AG09309 (cell line): ENCODE measurements at places on chromosomes 12 and 14.

GRCh38 chr14:29608861-29609260 lies 318.8 kb downstream of the PRKD1 start:
- no peak for DNase-seq

DNA sequence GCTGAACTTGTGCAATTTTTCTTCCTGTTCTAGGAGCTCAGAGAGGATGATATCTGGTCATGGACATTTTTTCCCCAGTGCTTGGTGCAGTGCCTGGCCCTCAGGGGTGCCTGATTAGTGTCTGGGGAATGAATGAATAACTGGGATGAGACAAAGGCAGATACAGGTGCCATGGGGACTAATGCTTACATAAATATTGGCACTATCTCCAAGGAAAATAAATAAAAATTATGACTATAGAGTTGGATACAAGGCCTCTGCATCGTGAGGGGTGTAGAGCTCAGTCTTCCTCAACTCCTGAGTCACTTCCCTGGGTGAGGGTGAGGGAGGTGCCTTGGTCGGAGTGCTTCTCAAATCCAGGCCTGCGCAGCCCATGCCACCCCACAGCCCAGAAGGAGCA lies 188.6 kb downstream of the KCNA5 start:
- DNase-seq, result peak; percentile 28

GRCh38 chr14:51145246-51145645 lies 50.3 kb upstream of the TRIM9 start:
- DNase-seq, result no peak

- no peak for DNase-seq
Observed at GRCh38 chr12:92634202-92634601, 68.6 kb upstream of the PLEKHG7 start.

DNA sequence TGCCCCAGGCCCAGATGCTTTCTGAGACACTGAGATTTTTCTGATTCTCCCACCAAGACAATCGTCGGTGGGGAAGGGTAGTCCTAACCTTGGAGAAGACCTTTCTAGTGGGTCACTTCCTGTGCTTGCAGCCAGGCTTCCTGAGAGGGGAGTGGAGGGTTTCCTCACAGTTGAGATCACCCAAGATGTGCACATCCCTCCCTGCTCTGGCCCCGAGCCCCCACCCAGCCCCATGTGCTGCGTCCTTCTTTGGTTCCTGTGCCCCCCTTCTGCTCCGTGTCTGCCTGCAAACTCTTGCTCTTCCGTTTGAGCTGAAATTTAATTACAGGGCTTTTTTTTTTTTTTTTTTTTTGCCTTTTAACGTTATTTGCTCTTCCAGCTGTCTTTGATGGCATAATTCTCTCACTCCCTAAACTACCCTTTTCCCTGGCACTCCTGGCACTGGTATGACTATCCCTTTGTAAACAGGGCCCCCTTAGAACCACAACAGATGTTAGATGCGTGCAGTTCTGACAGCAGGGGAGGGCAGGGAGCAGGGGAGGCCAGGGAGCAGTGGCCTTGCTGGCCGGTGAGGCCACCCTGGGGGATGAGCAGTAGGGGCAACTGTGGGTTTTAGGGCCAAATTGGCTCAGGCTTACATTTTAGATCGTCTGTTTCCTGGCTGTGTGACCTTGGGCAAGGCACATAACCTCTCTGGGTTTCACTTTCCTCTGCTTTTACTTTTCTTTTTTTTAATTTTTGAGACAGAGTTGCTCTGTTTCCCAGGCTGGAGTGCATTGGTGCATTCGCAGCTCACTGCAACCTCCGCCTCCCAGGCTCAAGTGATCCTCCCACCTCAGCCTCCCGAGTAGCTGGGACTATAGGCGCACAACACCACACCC lies 144.5 kb downstream of the PHETA1 start:
- no peak for DNase-seq

DNA sequence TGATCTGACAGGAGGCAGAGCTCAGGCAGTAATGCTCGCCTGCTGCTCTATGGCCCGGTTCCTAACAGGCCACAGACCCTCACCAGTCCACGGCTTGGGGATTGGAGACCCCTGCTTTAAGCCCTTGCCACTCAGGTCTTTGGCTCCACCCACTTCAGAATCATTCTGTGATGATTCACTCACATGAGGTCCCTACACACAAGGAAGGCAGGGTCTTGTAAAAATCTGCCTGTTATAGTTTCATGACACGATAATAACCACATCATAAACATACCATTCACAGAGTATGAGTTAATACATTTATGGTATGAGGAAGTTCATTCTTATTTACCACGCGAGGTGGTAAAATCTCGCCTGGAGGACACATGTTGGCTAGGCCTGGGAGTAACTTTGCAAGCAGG lies 29.0 kb upstream of the MAX start:
- DNase-seq, result peak; percentile 90

GRCh38 chr12:58711974-58712373 lies 208.3 kb downstream of the LRIG3 start:
- peak; percentile 52 for DNase-seq

GRCh38 chr12:6361834-6362233 lies 13.5 kb downstream of the SCNN1A start:
- no peak for DNase-seq

DNA sequence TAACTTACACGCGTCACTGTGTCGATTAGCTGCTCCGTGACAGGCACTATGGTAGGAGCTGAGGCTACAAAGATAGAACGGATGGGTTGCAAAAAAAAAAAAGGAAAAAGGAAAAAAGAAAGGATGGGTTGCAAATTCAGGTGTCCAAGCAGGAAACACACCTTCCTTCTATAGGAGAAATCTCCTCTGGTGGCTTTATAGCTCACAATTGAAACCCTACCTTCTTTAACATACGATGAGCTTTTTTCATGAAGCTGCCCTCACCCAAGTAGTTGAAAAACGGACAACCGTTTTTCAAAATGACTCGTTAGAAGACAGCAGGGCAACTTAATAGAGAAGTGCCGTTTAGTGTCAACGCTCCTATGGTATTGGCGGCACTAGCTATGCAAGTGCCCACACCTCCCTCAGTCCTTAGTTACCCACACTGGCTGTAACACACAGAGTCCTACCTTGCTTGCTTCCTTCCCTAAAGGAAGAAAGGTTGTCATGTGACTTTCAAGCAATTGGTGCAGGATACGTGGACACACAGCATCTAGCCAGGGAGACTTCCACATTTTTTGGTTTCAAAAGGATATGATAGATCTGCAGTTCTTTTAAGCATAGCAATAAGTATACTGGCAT lies 682 bp upstream of the TRIP11 start:
- no peak for DNase-seq

DNA sequence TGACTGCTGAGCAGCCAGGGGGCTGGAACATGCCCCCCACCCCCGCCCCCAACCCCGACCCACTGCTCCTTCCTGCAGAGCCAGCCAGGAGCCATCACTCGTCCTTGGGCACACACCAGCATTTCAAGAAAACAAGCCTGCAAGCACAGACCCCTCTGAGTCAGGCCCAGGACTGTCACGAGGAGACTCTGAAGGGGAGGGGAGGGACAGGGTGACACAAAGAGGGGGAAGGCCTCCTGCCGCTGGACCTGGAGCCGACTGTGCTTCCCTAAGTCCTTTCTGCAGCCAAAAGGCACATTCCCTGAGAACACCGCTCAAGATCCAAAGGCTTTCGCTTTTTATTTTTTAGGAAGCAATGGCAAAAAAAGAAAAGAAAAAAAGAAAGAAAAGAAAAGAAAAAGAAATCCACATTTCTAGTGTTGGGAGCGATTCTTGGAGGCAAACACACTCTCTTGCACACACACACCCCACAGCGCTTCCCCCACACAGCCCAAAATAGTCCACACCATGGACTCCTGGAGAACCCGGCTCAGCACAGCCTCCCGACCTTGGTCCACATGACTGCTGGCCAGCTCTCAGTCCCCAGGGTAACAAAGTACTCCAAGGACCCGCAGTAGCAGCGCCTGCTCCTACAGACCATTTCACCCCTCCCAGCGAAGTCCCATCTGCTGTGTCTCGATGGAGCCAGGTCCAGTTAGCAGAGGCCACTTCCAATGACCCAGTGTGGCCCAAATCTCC lies 101.7 kb downstream of the DPF3 start:
- no peak for DNase-seq

DNA sequence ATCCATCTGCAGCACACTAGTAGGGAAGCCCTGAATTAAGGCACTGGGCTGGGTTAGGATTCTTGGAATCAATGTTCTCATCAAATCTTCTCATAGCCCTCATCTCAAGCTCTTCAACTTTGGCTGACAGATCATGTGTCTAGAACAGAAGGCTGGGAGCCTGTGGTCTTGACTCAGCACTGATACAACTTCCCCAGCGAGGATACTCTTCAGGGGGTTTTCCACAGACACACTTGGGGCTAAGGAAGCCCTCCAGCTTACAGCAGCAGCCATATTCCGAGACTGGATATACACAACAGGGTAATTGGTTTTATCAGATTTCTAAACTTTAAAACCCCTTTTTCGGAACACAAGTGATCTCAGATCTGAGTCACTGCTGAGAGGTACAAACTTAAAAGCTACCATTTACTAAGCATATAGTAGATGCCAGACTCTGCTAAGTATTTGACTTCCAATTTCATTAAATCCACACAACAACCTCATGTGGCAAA lies 3.5 kb downstream of the FMNL3 start:
- no peak for DNase-seq

GRCh38 chr12:64560396-64561301 lies 49.6 kb upstream of the RASSF3 start:
- DNase-seq, result peak; percentile 80

- DNase-seq, result no peak
Observed at GRCh38 chr12:132173135-132174014, 29.1 kb downstream of the NOC4L start.

DNA sequence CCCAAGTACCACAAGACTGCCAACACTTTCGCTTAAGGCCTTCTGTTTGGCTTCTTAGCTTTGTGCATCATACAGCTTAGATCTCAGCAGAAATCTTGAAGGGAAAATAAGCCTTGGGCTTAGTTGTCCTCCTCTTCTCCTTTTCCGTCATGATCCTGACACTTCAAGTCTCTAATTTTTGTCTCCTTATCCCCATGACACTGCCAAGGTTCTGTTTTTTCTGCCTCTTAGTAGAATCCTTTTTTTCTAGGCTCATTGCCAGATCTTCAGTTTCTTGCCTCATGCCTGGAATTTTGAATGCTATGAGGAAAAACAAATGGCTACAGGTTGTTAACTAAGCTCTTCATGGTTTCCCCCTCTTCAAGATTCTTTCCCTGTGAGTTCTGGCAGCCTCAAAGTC lies 450.4 kb downstream of the LRFN5 start:
- DNase-seq, result no peak

DNA sequence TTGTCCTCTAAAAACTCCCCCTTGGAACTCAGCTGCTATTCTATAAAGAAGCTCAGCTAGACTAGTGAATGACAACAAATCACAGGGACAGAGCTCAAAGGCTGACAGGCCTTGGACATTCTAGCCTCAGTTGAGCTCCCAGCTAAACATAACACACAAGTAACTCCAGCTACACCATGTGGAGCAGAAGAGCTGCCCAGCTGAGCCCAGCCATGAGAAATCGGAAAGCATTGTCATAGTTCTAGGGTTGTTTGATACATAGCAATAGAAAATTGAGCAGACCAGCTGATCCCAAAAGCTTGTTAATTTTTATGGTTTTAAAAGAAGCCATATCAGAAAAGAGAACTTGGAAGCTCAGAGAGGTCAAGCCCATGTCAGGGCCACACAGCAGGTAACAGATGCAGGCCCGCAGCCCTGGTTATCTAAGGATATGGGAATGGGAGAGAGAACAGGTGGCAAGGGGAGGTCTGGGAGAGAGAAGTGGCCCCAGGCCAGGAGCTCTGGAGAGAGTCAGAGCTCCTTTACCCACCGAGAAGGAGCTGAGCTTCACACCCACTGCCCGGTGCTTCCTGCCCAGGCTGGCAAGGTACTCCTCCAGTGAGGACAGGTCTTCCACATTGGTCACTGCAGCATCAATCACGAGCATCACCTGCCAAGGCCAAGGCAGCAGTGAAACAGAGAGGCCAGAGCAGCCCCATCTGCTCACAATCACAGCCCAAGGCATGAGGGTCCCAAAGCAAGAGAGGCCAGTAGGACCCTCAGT lies 2.9 kb downstream of the NGB start:
- no peak for DNase-seq
